ENCODE measurements at places on chromosomes 5 and 9. TPM values are rescaled to one million over a fixed set of nuclear protein-coding genes. Genes with fewer than 3 reads are reported as not detected.

CYLC2 gene
- not detected for total RNA-seq

NTNG2 gene
- total RNA-seq = 0.28 TPM

C9orf43 gene
- 0.55 TPM for total RNA-seq

WNT8A gene
- total RNA-seq = not detected

ABITRAM gene
- 5.8 TPM for total RNA-seq

CHMP5 gene
- total RNA-seq = 55.9 TPM

SNCAIP gene
- 2.4 TPM for total RNA-seq

PCDHB4 gene
- 5.0 TPM for total RNA-seq

ZDHHC11B gene
- total RNA-seq = 12.7 TPM

TAF11L5 gene
- not detected for total RNA-seq

NSD1 gene
- 41.5 TPM for total RNA-seq

PRLR gene
- total RNA-seq = 0.82 TPM

SLC46A2 gene
- not detected for total RNA-seq

RIMOC1 gene
- total RNA-seq = 19.3 TPM

PCDHA10 gene
- total RNA-seq = 0.71 TPM

DIRAS2 gene
- 0.33 TPM for total RNA-seq

OTP gene
- not detected for total RNA-seq

BTNL9 gene
- total RNA-seq = 4.2 TPM

NUTM2G gene
- total RNA-seq = not detected

TLX3 gene
- total RNA-seq = not detected

TTC23L gene
- 0.16 TPM for total RNA-seq

CDC20B gene
- total RNA-seq = not detected

WNK2 gene
- total RNA-seq = 95.8 TPM

DEPDC1B gene
- total RNA-seq = 0.36 TPM

CDH18 gene
- total RNA-seq = not detected

NAA35 gene
- total RNA-seq = 19.5 TPM

WWC1 gene
- 0.27 TPM for total RNA-seq

SLC45A2 gene
- total RNA-seq = 0.27 TPM

SLC36A2 gene
- not detected for total RNA-seq

NPR3 gene
- 5.0 TPM for total RNA-seq

BAAT gene
- not detected for total RNA-seq

TAF11L9 gene
- total RNA-seq = not detected

ENTPD8 gene
- not detected for total RNA-seq

CCL28 gene
- total RNA-seq = 1.6 TPM

RNF208 gene
- 0.54 TPM for total RNA-seq

CCDC180 gene
- total RNA-seq = 4.8 TPM

TLR4 gene
- total RNA-seq = 14.9 TPM

MYOZ3 gene
- total RNA-seq = not detected

CFAP90 gene
- 0.81 TPM for total RNA-seq

SLC28A3 gene
- not detected for total RNA-seq

SH3TC2 gene
- 2.3 TPM for total RNA-seq

GOLGA2 gene
- total RNA-seq = 76.0 TPM

SOHLH1 gene
- total RNA-seq = not detected

TRIP13 gene
- 0.54 TPM for total RNA-seq

PCDHGC4 gene
- total RNA-seq = 2.5 TPM

PTGS1 gene
- total RNA-seq = 95.6 TPM

SPATA31D3 gene
- not detected for total RNA-seq

KIF20A gene
- 0.55 TPM for total RNA-seq

SLCO6A1 gene
- not detected for total RNA-seq

GADD45G gene
- 37.8 TPM for total RNA-seq

TCF7 gene
- total RNA-seq = 0.36 TPM

GFI1B gene
- total RNA-seq = not detected

GPR150 gene
- 0.36 TPM for total RNA-seq

COL15A1 gene
- 104 TPM for total RNA-seq

HSPA4 gene
- total RNA-seq = 40.3 TPM

FBP2 gene
- total RNA-seq = not detected
